GM10248 (cell line): ENCODE measurements at places on chromosomes 3 and 15.

DNA sequence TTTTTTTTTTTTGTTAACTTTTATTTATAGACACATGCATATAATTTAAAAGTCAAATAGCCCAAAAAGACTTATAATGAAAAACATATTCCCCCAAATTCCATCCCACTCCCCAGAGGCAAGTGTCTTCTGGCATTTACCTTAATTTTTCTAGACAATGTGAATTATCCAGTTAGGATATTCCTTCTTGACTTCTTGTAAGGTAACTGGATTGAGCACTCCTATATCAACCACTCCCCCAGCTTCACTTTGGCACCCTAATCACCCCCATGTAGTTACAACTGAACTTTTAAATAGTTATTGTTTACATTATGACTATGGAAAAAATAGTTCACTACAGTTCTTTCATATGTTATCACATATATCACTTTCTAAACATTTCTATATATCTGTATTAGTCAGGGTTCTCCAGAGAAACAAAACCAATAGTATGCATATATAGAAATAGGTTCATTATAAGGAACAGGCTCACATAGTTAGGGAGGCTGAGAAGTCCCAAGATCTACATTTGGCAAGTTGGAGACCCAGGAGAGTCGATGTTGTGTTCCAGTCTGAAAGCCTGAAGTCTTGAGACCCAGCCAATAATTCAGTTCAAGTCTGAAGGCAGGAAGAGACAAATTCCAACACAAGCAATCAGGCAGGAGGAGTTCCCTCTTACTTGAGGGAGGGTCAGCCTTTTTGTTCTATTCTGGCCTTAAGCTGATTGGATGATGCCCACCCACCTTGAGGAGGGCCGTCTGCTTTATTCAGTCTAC lies 175.8 kb downstream of the THSD4 start:
- no peak for DNase-seq

DNA sequence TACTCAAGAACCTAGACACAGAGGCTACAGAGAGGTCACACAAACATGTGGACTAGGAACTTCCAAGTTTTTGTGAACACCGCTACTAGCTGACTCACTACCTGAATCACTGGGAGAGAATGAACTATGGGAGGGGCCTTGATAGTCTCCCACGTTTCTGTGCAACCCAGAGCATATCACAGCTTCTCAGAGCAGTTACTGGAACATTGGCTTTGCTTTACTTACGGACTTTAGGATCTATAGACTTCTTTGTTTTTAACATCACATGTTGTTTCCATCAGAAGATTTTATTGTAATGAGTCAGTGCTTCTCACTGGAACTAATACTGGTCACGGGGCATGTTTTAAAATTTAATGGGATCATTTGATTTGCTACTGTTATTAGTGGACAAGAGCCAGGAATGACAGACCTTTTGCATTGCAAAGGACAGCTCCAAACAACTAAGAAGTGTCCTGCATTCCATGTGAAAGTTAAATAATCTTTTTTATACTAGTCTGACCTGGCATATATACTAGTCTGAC lies 35.6 kb downstream of the RTP4 start:
- no peak for DNase-seq

DNA sequence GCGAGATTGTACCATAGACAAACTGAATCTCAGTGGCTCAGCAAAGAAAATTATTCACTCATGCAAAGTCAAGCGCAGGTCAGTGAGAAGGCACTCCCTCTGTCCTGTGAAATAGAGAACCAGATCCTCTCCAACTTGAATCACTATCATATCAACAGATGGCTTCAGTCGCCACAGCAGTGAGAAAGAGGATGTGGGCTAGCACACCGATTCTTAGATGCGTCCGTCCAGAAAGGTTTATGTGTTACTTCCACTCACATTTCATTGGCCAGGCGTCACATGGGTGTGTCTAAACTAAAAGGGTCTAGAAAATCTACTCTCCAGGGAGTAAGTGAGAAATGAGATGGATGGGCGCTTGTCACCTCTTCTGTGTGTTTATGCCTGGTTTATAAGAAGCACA lies 141.6 kb upstream of the KBTBD8 start:
- no peak for DNase-seq

- no peak for DNase-seq
Measured at GRCh38 chr3:32216172-32216783, 22.2 kb upstream of the CMTM8 start.
